ENCODE measurements at places on chromosomes 4 and X.

- DNase-seq, result no peak
These were observed 507.9 kb downstream of the MID1IP1 start for GRCh38 chrX:39309018-39309635.

DNA sequence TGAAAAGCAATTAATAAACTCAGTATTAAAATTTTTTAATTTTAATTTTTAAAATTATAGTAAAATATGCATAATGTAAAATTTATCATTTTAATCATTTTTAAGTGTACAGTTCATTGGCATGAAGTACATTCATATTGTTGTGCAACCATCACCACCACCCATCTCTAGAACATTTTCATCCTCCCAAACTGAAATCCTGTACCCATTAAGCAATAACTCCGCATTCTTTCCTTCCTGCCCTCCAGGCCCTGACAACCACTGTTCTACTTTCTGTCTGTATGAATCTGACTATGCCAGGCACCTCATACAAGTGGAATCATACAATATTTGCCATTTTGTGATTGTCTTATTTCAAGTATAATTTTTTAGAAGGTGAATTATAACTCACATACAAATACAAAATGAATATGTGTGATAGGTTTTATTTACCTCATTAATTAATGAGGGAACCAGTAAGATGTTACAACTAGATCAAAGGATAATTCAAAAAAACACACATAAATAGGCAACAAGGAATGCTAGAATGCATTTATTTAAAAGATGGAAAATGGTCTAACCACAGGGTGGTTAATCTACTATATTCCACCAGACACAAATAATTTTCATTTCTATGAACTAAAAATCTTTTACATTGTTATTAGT lies 13.1 kb upstream of the AFF1 start:
- DNase-seq, result no peak

GRCh38 chr4:76305971-76306881 lies at the start of gene STBD1:
Gene STBD1 (plus strand): TSS chr4:76306733. CDS start chr4:76306770, 37 bp downstream.
- DNase-seq, result no peak

GRCh38 chr4:96347582-96347981 lies 507.7 kb downstream of the PDHA2 start:
- no peak for DNase-seq

DNA sequence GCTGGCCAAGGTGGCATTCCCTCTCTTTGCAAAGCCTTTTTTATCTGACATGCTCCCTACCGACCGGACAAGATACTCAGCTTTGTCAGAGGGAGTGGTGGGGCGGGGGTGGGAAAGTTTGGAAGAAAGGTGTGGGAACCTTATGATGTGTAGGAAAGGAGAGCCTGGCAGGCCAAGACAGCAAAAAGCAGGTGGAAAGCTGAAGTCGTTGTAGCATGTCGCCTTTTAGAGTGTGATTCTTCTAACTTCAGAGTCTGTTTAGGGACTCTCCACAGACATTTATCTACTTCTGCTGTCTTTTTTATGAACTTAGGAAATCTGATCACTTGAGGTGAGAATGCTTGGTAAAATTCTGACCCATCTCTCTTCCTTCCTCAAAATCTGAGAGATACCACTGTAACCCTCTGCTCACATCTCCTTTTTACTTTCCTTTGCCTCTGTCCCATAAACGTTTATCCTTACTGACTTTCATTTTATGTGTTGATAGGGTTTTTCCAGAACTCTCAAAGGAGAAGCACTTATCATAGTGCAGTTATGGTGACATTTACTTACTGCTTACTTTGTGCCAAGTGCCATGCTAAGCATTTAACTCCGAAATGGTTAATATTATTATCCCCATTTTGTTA lies 8.2 kb upstream of the RUFY3 start:
- DNase-seq, result no peak

- DNase-seq, result peak; percentile 55
These were observed 88.2 kb upstream of the USP9X start for GRCh38 chrX:40996886-40997530.

DNA sequence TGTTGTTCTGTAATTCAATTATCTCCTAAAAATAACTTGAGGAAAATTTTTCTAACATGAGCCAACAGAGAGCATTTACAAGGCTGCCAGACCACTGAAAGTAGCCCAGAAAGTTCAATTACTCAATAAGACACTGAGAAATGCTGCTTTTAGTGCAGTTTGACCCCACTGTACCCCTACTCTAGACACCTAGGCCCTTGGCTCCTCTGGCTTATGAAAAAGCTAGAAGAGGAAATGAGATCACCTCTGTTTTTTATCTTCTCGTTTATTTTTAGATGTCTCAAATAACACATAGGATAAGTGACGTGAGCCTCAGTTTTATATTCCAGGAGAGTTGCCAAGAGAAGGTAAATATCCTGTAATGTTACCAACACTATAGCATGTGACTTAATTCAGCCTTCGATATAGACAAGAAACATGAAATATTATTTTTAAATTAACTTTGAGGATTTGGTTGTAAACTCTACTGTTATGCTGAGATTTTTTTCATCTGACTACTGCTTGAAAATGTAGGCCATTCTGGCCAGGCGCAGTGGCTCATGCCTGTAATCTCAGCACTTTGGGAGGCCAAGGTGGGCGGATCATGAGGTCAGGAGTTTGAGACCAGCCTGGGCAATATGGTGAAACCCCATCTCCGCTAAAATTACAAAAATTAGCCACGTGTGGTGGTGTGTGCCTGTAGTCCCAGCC lies 24.4 kb downstream of the TNIP3 start:
- no peak for DNase-seq

GRCh38 chrX:78706071-78706470 lies 41.4 kb upstream of the LPAR4 start:
- DNase-seq, result no peak

GRCh38 chrX:68304602-68305001 lies 128.7 kb downstream of the OPHN1 start:
- no peak for DNase-seq

DNA sequence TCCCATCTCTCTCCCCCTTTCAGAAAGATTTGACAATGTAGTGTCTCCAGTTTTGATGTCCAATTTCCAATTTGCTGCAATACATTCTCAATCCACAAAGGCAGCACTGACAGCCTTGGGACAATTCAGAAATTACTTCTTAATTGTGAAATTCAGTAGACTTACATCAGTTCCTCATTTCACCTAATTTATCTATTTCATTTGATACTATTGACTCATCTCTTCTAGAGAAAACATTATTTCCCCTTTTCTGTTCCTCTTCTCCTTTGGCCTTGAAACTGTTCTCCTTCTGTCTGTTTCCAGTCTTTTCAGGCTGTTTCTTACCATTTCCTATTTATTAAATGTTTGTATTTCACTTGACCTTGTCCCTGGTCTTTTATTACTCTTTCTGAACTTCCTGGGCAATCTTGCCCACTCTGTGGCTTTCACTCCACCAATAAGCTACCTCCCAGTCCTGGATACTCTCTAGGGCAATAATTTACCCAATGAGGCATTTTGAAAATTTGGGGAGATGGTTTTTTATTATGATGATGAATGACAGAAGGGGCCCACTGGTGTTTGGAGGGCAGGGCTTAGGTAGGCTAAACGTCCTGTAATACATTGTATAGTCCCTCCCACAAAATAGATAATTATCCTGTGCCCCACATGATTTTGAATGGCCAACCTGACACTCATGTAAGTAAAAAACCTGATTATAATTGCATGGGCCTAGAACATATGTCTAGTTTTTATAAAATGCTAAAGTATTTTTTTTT lies 498.0 kb upstream of the BOD1L1 start:
- DNase-seq, result no peak

DNA sequence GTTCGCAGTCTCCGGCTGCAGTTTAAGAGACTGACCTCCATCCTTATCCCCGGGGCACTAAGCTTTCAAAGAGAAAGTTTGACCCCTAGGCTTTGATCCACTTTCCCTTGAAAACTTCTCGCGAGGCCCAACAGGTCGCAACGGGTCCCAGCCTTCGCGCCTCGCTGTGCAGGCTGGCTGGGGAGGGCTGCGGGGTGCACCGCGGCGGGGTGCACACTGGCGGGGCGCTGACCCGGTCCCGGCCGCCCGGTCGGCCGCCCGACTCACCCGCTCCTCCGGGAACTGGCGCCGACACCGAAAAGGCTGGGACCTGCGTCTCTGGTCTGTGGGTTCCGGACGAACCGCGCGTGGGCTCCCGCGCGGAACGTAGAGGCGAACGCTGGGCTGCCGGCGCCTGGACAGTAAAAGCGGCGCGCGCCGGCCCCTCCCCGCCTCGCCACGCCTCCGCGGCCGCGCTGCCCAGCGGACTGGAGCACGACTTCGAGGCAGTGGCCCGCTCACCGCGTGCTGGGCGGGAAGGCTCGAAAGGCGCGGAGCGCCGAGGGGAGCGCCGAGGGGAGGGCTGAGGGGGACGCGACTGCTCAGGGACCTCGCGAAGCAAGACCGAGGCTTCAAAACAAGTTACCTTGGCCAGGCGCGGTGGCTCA lies at the start of gene TAF7L:
Gene TAF7L (minus strand): TSS at position 378 of the 647 bp plus-strand sequence. CDS start 3,791 bp downstream, outside the sequence.
- DNase-seq, result no peak

GRCh38 chr4:149910604-149911350 lies 95.1 kb upstream of the IQCM start:
- no peak for DNase-seq

DNA sequence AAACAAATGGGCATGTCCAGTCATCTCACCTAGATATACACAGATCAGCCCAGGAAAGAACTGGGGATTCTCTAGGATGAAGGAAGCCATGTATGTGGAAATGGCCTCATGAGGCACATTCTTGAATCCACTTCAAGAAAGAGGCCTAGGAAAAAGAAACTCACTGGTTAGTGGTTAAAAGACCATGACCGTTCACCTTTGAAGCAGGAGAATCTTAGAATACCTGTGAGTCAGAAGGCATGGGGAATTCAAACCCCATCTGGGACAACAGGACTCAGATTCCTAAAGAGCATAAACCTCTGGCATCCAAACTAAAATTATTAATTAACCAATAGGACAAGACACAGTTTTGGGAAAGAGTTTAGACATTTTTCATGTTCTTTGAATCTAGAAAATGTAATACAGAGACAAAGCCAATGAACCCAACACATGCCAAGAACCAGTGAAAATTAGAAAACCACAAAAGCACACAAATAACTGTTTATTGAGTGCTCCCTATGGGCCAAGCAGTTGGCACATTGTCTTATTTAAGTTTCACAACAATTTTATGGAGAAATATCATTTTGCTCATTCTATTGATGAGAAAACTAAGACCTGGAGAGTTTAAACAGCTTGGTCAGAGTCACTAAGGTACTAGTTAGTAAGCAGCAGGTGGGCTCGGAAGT lies 97.5 kb downstream of the NPNT start:
- no peak for DNase-seq

- peak; percentile 45 for DNase-seq
These were observed 21.2 kb upstream of the PDE6B start for GRCh38 chr4:604131-604530.

DNA sequence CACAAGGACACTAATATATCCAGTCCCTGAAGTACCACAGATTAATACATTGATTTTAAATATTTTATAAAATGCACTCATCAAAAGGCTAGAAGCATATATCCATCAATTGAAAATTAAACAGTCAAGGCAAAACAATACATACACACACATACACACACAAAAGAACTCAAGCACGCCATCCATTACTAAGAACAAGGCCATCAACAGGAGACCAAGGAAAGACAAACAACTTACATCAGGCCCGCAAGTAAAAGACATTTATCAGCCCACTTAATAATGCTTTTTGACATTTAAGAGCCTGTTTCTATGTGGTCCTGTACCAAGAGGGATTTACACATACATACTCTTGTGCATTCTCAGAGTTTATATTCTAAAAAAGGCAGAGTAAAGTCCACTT lies 50.0 kb upstream of the ZNF827 start:
- no peak for DNase-seq

DNA sequence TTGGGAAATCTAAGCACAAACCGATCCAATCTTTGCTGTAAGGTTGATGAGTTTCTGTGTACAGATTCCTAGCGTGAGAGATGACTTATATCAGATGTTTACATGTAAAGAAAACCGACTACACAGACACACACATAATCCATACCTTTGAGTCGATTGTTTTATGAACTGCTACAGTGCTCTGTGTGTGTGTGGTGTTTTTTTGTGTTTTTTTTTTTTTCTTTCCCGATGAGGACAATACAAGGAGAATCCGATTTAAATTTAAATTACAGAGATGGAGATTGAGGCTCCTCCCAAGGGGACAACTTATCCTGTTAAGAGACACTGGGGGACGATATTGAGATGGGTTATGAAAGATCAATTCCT lies 461 bp upstream of the SLC9A6 start:
- no peak for DNase-seq

GRCh38 chrX:19602866-19603622 lies 87.7 kb upstream of the MAP3K15 start:
- no peak for DNase-seq
